Left renal pelvis (tissue), 4 donors: ENCODE measurements at places on chromosomes 12 and 14. TPM values are rescaled to one million over a fixed set of nuclear protein-coding genes. Genes with fewer than 3 reads are reported as not detected.

- DNase-seq: no peak
Measured at GRCh38 chr12:46794593-46795190, 31.1 kb downstream of the SLC38A4 start.

- DNase-seq: no peak
Measured at GRCh38 chr12:89347325-89347829, 4.9 kb downstream of the DUSP6 start.

DNA sequence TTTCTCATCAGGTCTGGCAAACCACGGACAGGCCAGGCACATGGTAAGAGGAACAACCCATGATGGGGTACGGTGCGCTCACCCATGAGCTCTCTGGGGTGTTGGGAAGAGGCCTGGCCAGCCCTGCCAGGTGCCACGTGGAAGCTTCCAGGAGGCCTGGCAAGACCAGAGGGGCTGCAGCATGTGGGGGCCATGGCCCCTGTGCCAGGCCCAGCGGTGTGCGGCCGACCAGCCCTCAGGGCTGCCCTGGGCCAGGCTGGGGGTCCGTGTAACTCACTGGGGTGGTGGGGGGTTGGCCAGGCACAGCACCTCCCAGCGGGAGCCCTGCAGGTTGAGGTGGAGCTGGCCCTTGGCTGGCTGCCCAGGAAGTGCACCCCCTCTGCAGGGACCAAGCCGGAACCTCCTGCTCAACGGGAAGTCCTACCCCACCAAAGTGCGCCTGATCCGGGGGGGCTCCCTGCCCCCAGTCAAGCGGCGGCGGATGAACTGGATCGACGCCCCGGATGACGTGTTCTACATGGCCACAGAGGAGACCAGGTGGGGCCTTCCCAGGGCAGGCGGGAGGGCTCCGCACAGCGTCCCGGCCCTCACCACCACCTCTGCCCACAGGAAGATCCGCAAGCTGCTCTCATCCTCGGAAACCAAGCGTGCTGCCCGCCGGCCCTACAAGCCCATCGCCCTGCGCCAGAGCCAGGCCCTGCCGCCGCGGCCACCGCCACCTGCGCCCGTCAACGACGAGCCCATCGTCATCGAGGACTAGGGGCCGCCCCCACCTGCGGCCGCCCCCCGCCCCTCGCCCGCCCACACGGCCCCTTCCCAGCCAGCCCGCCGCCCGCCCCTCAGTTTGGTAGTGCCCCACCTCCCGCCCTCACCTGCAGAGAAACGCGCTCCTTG is 4.9 kb upstream of the CRIP2 start:
- no peak for DNase-seq

DNA sequence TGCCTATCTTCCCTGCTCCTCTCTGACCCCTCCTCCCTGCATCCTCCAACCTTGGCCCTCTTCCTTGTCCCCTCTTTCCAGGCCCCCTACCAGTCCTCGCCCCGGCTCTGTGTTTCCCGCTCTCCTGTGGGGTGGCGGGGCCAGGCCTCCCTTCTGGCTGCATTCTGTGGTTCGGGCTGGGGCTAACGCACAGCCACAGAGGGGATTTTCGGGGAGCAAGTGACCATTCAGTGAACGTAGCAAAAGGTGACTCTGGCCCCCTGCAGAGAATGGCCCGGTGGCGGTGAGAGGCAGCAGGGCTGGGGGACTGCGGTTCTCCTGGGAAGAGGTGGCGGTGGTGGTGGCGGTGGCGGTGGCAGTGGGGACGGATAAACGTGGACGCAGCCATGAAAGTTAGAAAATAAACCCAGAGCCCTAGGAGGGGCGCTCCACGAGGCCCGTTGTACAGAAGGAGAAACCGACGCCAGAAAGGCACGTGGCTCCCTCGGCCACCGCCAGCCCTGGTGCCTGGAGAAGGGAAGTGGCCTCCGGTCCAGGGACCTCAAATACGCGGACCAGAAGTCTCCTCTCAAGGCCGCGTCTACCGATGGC is 269.6 kb downstream of the ADGRD1 start:
- DNase-seq: no peak

The MIP gene
- not detected for polyA plus RNA-seq

The CLEC1A gene
- 4.7 TPM for polyA plus RNA-seq

The NXPH4 gene
- polyA plus RNA-seq: 3.3 TPM

The RNFT2 gene
- 6.5 TPM for polyA plus RNA-seq

DNA sequence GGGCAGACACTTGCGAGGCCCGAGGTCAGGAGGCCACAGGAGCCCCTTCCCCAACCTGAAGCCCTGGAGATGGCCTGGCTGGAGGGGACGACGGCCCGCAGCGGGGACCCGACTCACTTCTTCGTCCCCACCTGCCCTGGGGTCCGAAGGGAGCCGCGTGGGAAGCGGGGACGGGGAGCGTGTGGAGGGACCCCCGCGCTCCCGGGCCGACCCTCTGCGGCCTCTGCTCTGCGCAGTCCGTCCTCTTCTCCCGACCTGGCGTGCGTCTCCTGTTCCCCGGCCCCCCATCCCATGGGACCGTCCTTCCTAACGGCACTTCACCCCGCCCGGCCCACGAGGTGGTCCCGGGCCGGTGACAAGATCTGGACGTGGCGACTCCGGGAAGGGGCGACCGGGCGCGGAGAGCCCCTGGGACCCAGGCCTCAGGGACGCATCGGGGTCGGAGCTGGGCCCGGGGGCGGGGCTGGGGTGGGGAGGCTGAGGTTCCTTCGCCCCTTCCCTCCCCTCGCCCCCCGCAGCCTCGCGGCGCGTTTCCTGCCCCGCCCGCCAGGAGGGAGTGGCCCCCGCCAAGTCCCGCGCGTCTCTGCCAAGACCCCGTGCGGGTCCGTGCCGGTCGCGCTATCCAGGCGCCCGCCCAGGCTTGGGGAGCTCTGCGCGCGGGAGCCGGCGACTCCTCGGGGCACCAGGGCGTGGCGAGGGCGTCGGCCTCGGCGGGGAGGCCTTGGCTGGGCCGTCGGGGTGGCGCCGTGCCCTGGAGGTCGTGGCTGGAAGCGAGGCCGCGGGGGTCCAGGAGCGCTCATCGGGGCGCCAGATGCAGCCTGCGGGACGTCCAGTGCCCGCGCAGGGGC is 97.1 kb downstream of the TNFAIP2 start:
- no peak for DNase-seq

The MYH7 gene
- polyA plus RNA-seq: 0.20 TPM

- no peak for DNase-seq
Measured at GRCh38 chr14:69612014-69612782, 802 bp downstream of the SUSD6 start.
